Muscle of back (tissue), 13 donors: ENCODE measurements at places on chromosomes 11 and 22.
A peak's percentile ranks its signal among the peaks of the same experiment; 100 is the strongest.

- DNase-seq = no peak
Observed at GRCh38 chr11:88469561-88470225, 132.2 kb upstream of the CTSC start.

DNA sequence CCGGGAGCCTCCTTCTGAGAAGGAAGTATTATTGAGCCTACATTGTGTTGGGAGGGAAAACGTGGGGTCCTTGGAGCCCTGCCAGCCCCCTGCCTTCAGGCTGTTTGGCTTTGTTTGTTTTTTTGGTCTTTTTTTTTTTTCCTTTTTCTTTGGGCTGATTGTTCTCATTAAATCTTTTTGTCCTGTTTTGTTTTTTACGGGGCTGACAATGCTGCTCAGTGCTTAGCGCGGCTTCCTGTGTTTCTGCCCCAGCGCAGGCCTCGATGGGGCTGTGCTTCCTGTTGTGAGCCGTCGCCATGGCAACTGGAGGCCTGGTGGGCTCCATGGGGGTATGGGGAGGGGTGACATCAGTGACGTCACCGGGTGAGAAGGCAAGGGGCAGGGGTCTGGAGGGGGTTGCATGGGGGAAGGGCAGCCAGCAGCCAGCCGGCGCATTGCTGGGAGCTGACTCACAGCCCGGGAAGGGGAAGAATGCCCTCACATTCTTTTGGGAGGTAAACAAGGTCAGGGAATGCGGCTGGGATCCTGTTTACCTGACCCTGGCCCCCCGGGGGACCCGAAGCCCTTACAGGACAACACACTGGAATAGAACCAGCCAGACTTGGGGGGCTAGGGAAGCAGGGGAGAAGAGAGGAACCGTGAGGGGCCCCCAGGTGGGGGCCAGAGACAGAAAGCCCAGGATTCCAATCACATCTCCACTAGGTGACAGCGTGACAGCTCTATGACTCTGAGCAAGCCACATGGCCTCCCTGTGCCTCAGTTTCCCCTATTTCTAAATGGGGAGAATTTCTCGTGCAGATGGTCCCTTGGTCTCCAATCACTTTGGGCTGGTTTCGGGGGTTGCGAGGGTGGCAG is 22.2 kb upstream of the CBX7 start:
- DNase-seq = peak; percentile 78

GRCh38 chr22:36926721-36927435 is 13.4 kb downstream of the CSF2RB start:
- no peak for DNase-seq

GRCh38 chr11:75261902-75262361 is 21.4 kb downstream of the TPBGL start:
- no peak for DNase-seq

GRCh38 chr11:721741-722345 is 15.8 kb downstream of the EPS8L2 start:
- DNase-seq = no peak

- no peak for DNase-seq
Observed at GRCh38 chr11:118629761-118630661, 22.6 kb downstream of the PHLDB1 start.

GRCh38 chr22:43292630-43293018 is 50.5 kb downstream of the SCUBE1 start:
- no peak for DNase-seq

- no peak for DNase-seq
Observed at GRCh38 chr11:6652182-6652581, 3.4 kb downstream of the DCHS1 start.

DNA sequence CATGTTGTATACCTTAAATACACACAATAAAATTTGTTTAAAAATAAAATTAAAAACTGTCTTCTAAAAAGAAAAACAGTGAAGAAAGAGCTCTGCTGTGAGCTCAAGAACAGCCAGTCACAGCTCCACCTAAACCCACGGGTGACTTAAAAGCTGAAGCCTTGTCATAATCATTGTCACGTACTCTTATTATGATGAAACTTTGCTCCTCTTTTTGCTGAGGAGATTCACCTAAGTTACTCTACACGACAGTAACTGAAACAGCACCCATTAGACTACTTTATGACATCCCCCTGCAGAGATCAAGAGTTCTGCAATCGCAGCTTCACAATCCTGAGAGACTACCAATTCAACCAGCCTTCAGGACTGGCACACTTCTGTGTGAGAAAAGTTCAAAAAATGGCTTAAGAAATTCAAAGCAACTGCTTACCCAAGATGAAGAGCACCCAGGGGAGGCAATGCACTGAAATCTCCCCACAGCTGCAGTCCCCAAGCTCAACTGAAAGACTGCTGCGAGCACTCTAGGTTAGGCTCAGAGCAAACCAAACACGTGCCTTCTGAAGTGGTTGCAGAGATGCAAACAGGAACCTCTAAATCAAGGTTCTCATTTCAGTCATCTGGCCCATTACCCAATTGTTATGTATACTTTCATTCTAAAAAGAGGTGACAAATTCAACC is at the start of gene JAML:
TSS of gene JAML (minus strand) at position 501 of the 678 bp plus-strand sequence. CDS start 10,145 bp downstream, outside the sequence.
- DNase-seq = no peak

- no peak for DNase-seq
Observed at GRCh38 chr11:63490551-63491239, at the start of gene PLAAT5. Gene PLAAT5 (minus strand): TSS chr11:63491167. CDS start chr11:63491034, 133 bp downstream.

- no peak for DNase-seq
Observed at GRCh38 chr22:36343720-36344105, 44.1 kb downstream of the MYH9 start.

GRCh38 chr22:27213294-27213693 is 555.9 kb downstream of the MIAT start:
- DNase-seq = peak; percentile 78

GRCh38 chr22:19715188-19715930 is 1.1 kb downstream of the SEPTIN5 start:
- DNase-seq = no peak

DNA sequence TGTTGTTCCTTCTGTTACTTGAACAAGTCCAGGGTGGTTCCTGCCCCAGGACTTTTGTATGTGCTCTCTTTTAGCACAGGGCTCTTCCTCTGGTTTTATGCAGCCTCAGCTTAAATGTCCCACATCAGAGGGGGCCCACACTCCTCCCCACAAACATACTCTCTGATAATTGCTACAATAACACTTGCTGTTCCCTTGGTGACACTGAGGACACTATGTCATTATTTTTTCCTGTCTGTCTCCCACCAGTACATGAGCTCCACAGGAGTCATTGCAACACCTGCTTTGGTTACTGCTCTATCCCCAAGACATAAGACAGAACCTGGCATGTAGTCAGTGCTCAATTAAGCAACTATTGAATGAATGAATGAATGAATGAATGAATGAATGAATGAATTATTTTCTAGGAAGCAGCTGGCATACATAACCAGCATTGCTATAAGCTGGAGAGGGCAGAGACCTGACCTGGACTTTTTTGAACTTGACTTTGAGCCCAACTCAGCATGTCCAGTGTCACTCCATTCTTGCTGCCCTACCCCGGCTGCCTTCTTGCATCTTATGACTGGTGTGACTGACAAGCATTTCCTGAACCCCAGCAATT is 7.5 kb upstream of the WNT7B start:
- no peak for DNase-seq

- no peak for DNase-seq
Observed at GRCh38 chr22:45475063-45475747, 27.5 kb upstream of the FBLN1 start.

- DNase-seq = no peak
Observed at GRCh38 chr11:17132654-17133053, 55.2 kb upstream of the RPS13 start.

GRCh38 chr11:113082341-113082955 is 121.2 kb downstream of the NCAM1 start:
- no peak for DNase-seq

DNA sequence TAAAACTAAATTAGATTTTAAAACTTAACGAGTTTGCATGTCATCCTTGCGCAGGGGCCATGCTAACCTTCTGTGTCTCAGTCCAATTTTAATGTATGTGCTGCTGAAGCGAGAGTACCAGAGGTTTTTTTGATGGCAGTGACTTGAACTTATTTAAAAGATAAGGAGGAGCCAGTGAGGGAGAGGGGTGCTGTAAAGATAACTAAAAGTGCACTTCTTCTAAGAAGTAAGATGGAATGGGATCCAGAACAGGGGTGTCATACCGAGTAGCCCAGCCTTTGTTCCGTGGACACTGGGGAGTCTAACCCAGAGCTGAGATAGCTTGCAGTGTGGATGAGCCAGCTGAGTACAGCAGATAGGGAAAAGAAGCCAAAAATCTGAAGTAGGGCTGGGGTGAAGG is 10.6 kb downstream of the LIMK2 start:
- no peak for DNase-seq

DNA sequence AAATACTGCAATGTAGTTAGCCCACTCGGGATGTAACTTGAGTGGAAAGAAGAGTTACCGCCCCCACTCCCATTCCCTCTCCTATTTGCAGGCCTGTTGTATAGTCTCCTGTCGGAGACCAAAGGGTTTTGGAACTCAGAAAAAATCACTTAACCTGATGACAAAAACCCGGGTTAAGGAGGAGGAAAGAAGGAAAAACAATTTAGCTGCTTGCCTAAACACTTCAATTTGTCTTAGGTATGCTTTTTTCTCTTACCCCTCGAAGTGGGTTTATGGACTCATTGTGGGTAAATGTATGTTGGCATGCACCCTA is 2.2 kb downstream of the YAP1 start:
- DNase-seq = peak; percentile 51

DNA sequence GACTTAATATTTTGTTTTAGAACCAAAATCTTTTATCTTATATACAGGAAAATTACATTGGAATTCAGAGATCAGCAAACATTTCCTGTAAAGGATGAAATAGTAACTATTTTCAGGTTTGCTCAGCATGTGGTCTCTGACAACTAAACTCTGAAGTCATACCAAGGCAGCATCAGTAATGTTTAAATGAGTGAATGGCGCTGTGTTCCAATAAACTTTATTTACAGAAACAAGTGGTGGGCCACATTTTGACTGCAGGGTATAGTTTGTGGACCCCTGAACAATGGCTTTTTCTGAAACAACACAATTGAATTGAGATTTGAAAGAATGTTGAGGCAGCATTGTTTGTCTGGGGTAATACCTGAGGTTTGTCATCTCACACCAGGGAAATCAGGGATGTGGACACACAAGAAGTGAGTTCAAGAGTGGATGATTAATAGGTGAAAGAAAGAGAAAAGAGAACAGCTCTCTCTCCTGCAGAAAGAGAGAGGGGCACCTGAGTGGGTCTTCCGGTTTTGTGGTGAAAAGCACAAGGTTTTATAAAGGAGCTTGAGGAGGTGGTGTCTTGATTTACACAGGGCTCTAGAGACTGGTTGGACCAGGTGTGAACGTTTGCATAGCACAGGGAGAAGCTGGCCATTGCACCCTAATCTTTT is 113.5 kb upstream of the VPREB1 start:
- no peak for DNase-seq

DNA sequence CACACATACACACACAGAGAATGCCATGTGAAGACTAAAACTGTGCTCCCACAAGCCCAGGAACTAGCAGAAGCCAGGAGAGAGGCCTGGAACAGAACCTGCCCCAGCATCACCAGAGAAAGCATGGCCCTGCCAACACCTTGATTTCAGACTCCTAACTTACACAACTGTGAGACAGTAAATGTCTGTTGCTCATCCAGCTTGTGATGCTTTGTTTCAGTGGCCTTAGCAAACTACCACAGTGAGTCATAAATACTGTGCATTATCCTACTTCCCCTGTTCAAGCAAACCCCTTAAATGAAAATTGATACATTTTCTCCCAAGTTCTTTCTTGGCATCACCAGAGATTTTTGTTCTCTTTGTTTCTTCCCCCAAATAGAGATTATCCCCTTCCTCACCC is 1539.4 kb upstream of the TENM4 start:
- no peak for DNase-seq

GRCh38 chr11:34599406-34599945 is 21.4 kb upstream of the EHF start:
- DNase-seq = peak; percentile 75

DNA sequence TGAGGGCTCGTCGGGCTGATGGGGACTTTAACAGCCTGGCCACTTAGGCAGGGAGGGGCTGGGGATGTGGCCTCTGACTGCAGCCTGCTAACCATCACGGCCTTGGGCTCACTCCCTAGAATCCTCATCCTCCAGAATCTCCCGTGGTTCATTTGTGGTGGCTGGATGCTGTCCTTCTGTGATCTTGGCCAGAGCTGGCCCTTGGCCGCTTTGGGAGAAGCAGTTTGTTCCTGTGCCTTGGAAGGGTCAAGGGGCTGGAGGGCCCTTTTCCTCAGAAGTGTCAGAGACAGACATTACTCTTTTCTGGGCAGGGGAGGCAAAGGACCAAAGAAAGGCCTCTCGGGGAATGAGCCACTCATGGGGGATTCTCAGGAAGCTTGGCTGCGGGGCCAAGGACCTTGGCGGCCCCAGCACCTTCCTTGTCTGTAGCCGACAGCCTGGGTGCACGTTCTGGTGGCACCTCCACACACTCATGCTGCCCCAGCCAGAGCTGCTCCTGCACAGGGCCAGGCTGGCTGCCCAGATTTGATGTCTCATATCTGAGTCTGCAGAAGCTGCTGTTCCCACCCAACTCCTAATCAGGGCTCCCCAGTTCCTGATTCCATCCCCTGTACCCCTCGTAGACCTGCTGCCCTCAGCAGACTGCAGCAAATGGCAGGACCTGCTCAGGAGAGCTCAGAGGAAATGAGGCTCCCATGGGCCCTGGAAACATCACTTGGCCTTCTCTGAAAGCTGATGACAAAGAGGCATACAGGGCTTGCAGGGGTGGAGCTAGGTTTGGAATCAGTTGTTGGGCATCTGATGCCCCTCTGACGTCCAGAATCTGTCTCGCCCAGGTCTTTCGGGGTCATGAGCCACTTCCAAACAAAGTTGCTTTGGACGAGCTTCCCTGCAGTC is 107.7 kb downstream of the CTTN start:
- DNase-seq = no peak

DNA sequence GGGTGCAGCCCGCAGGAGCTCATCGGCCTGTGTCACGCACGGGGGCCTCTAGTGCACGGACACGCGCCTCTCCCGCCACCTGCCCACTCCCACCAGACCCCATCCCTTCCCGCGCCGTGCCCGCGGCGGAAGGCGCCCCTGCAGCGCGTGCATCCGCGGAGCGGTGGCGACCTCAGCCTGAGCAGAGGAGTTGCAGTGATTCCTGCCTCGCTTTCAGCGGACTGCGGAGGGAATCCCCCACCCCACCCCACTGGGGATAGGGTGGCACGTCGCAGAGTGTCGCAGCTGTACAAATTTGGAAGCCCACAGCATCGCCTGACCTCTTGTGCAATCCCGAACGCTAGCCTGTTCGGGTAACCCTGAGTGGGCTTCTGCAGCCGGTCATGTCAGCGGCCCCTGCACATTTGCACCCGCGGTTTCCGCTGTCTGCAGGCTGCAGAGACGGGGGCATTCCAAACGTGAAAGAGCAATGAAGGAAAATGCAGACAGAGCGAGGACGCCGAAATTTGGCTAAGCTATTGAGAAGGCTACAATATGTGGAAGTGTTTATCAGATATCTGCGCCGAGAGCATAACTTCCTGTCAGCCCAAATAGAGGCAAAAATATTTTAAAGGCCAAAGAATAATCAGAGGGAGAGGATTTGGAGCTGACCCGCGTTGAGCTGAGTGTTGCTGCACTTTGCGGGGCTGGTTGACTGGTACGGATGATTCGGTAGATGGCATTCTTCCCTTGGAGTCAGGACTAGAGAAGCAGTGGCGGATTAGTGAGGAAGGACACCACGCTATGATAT is 617 bp upstream of the ARHGAP20 start:
- peak; percentile 63 for DNase-seq
